Smooth muscle cell of bladder (primary cell): ENCODE measurements at places on chromosomes 12 and 14. TPM values are rescaled to one million over a fixed set of nuclear protein-coding genes. Genes with fewer than 3 reads are reported as not detected.

The STAB2 gene
- total RNA-seq, result not detected in 2 replicates

The HOXC10 gene
- 0.18 and 0.43 TPM in 2 replicates for total RNA-seq

The CCDC63 gene
- not detected in 2 replicates for total RNA-seq

The GPR84 gene
- total RNA-seq, result 0.09 TPM in 1 of 2 replicates, not detected in the other

The RPL10L gene
- not detected in 2 replicates for total RNA-seq

The IGF1 gene
- total RNA-seq, result 9.0 and 11.7 TPM in 2 replicates

The HOTAIR gene
- 0.09 and 0.28 TPM in 2 replicates for total RNA-seq

The CEP170B gene
- total RNA-seq, result 9.0 and 14.0 TPM in 2 replicates

The PRKAB1 gene
- 10.7 and 12.2 TPM in 2 replicates for total RNA-seq

The GZMH gene
- total RNA-seq, result not detected in 2 replicates

The DDX55 gene
- total RNA-seq, result 11.4 and 19.0 TPM in 2 replicates

The CIDEB gene
- total RNA-seq, result 1.00 and 1.8 TPM in 2 replicates

The NEMP1 gene
- total RNA-seq, result 3.8 and 4.7 TPM in 2 replicates

The TMCC3 gene
- total RNA-seq, result 0.71 and 1.4 TPM in 2 replicates

The RIMBP2 gene
- under 0.01 and 0.18 TPM in 2 replicates for total RNA-seq
